ENCODE measurements at places on chromosomes 11 and 22.

DNA sequence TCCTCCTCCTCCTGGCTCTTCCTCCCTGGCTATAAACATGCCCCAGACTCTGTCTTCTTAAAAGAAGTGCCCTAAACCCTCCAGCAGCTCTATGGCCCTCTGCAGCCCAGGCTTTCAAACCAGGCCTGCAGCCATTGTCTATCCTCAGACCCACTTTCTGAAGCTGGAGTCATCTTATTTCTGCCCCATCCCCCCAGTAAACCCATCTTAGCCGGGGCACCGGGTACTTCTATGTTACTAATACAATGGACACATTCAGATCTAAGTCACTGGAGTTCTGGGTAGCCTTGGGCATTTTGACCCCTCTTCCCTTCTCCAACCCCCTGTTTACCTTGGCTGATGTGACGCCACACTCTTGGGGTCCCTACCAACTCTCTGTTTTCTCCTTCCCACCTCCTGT lies 29.7 kb upstream of the CACNG2 start:
- DNase-seq, result no peak

DNA sequence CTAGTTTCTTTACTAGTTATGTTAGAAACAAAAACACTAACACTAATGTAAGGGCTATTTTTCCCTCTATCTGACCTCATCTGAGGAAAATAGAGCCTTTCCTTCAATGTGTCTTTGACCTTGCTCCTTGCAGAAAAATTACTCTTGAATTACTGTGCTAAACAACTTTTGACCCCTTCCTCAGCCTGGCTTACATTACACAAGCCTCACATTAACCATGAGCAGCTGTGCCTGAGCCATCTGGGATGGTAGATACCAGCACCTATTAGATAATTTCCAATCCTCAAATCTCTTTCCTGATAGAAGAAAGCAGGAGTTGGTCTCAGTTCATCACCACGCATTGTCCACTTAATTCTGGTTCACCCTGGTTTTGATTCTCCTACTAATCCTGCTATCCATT lies 134.4 kb upstream of the NCAM1 start:
- DNase-seq, result no peak

DNA sequence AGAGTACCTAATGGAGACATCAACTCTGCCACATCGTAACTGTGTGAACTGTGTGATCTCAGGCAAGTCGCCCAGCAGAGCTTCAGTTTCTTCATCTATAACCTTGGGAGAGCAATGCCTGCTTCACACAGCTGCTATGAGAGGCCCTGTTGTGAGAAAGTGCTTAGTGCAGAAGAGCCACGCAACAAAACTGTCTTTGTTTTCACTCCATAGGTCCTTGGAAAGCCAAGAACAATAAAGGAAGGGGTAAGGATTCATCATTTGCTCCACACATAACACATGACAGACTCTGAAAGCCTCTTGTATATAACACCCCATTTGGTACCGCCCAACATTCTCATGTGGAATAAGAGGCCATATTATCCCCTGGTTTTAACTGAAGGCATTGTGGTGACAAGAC lies 231.9 kb upstream of the ISX start:
- no peak for DNase-seq

GRCh38 chr11:101456812-101457211 lies 127.0 kb downstream of the TRPC6 start:
- no peak for DNase-seq

GRCh38 chr11:19872512-19873145 lies 160.0 kb downstream of the NAV2 start:
- DNase-seq, result no peak

- no peak for DNase-seq
Measured at GRCh38 chr22:22593250-22593649, 34.2 kb upstream of the PRAME start.

- DNase-seq, result no peak
Measured at GRCh38 chr11:88188251-88188931, 13.1 kb upstream of the RAB38 start.

DNA sequence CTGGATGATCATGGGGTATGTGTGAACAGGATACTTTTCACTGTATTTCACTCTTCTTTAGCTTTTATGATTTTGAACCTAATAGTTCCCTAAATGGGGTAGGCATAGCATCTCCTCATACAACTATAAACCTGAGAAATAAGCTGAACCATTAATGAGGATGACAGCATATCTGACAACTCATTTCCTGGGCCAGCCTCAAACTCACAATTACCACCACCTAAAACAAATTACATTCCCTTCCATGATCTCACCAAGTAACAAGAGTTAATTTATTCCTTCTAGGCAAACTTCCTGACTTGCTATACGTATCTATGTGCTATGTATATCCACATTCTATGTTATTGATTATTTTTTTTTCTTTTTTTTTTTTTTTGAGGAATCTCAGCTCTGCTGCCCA lies 23.0 kb downstream of the SIK3 start:
- no peak for DNase-seq

- DNase-seq, result no peak
Measured at GRCh38 chr11:115631609-115632008, 127.4 kb upstream of the CADM1 start.

DNA sequence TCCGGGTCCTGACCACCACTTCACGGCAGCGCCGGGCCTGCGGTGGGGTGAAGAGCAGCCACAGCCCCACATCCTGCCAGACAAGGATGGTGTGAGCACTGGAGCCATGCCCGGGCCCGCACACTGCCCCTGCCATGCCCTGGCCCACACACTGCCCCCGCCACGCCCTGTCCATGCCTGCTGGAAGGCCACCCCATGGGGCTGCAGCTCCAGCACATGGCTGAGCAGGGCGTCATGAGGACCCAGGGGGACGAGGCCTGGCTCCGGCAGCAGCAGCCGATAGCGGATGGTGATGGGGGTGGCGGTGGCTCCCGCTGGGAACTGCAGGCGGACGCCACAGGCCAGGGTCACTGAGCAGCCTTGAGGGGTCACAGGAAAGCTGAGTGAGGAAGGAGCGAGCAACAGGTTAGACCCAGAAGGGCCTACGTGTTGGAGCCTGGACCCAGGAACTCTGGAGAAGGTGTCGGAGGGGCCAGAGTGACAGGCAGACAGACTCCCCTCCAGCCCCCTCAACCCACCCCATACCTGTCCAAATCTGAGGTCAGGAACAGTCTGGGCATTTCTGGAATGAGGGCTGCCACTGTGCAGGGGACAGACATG lies 2.9 kb downstream of the PIDD1 start:
- DNase-seq, result no peak

DNA sequence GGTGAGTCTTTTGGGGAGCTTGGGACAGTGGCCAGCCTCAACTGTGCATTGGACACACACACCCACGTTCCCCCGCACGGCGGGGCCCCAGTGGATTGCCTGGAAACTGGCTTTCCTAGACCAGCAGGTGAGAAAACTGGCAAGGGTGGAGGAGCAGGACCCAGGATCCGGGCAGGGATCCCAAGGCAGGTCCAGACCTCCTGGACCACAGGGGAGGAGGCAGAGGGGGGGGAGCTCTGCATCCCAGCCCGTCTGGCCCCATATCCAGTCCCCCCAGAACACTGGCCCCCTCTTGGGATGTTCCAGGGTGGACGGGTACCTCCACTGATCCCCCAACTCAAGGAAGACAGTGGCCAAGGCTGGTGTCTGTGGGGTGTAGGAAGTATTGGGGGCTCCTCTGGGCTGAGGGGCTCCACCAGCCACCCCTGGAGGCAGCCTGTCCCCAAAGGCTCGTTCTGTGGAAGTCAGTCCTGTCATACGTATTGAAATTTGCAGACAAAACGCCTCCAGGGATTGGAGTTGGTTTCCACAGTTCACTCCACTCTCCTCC lies 89.3 kb upstream of the LINC01488 start:
- DNase-seq, result no peak

GRCh38 chr11:45853332-45854219 lies 6.3 kb downstream of the CRY2 start:
- DNase-seq, result no peak

DNA sequence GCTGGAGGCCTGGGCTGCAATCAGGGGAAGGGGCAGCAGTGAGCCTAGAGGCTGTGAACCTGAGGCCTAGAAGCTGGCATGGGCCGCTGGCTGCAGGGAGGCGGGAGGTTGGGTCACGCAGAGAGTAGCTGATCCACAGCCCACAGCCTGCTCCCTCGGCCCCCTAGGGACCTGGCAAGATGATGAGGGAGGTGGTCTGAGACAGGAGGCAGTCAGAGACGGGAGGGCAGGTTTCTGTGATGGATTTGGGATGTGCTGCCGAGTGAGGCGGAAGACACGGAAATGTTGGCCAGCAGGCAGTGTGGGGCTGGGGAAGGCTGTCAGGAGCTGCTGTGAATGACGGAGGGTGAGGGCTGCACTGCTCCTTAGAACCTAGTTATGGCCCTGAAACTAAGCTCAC lies 22.7 kb downstream of the LRFN4 start:
- DNase-seq, result no peak

DNA sequence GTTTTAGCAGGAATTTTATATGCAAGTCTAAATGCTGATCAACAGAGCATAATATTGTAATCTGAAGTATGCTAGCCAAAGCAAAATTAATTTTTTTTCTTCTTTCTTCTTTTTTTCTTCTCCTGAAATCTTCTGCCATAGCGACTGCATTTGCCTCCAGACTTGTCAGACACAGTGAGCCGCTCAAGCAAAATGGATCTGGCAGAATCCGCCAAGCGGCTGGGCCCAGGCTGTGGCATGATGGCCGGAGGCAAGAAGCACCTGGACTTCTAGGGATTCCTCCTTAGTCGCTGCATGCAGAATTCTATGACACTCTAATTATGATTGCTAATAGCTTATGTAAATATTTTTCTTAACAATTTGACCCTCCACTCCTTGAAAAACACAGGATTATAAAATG lies 27.9 kb downstream of the PAX6 start:
- no peak for DNase-seq

- no peak for DNase-seq
Measured at GRCh38 chr11:130391711-130392110, 36.7 kb downstream of the ADAMTS8 start.

- no peak for DNase-seq
Measured at GRCh38 chr22:21791635-21792625, 56.3 kb upstream of the YPEL1 start.

- no peak for DNase-seq
Measured at GRCh38 chr22:40346185-40347118, at the start of gene ADSL. ADSL (plus strand) TSS chr22:40346500; CDS start chr22:40346559, 59 bp downstream.

DNA sequence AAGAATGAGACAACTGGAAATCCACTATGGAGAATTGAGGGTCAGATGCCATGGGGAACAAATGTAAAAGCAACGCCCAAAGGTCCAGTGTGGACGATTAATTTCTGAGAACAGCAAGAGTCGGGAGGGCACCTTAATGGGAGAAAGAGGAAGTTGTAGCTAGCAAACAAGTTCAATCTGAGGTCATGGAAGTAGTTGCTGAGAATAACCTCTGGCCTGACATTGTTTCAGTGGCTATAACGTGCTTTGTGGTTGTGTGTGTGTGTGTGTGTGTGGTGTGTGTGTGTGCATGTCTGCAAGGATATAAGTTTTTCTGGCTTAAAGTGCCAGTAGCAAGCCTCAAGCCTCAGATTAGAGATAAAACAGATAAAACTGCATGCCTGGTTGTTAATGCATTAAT lies 1630.1 kb upstream of the TENM4 start:
- no peak for DNase-seq

DNA sequence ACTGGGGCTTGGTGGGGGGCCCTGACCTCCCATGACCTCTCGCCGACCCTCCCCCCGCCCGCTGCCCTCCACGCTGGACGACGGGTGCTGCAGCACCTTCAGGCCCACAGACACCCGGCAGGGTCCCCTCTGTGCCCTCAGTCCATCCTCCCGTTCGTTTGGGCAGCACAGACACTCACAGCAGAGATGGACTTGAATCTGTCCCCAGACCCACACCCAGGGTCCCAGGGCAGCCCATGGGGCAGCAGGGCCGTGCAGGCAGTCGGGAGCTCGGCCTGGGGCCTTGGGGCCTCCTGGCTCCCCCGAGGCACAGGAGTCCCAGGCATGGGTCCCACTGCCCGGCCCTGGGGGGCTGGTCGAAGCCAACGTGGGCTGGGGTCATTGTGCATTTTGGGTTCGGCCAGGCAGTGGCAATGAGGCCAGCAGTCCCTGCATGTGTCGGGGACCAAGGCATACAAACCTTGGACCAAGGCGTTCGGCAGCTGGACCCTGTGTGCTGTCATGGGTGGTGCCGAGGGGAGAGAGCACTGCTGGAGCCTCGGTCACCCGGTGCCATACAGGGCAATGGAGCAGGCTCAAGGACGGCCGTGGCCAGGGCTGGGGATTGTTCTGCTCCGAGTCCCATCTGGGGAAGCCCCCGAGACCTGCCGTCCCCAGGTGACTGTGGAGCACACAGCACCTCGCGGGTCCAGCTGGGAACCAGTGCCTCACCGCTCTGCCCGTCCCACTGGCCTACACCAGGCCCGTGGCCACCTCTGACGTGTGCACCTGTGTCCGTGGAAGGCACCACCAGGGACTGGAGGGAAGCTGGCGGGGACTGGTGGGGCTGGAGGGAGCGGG lies 19.3 kb upstream of the BRSK2 start:
- DNase-seq, result no peak

GRCh38 chr11:79864882-79865281 lies 424.1 kb upstream of the TENM4 start:
- no peak for DNase-seq

DNA sequence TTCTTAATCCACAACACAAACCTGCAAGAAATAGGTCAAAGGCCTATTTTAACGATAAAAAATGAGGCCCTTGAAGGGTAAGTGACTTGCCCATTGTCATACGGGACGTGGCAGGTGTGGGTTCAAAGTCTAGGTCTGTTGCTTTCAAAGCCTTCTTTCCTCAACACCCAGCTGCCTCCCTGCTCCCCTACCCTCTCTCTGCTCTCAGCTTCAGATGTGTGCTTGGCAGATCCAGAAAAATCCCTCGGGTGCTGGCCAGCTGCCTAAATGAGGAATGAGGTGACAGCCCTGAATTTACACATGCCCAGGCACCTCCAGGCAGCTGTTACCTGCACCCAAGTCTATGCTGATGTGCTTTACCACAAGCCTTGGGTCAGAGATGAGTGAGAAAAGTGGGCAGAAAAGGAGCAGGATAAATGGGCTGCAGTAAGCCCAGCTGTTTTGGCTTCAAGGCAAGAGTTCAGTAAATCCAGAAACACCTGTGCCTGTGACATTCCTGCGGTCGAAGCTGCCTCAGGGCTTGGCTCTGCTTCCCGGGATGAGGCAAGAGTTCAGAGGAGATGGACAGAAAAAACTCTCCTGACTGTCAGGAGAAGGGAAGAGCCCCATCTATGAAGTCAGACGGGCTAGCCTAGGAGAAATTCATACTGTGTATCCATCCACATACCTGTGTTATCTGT lies 49.9 kb upstream of the LDLRAD3 start:
- DNase-seq, result no peak

DNA sequence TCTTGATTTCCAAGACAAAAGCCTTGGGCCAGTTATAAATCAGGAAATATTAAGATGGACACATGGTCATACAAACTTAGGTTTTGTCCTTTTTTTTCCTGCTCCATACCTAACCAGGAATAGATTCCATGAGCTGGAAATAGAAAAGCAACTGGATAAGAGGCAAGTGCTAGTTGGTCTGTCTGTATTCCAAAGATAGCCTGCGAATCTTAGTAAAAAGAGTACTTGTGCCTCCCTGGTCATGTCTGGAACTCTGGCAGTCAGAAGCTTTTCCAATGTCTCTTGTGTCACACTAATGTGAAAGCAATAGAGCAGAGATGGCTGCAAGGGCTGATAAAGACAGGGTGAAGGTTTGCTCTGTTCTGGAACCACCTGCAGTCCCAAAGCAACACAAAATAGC lies 590.2 kb upstream of the ANO5 start:
- no peak for DNase-seq
